Activated CD4-positive, alpha-beta memory T cell treated with anti-CD3 and anti-CD28 coated beads, Interleukin-2, amount 10 ng/mL, durations not matched to agents 7 days and 5 days (primary cell): ENCODE measurements at places on chromosomes 4 and X. TPM values are rescaled to one million over a fixed set of nuclear protein-coding genes. Genes with fewer than 3 reads are reported as not detected.

CSAG3 gene
- total RNA-seq = not detected

RHOXF2 gene
- total RNA-seq = not detected

DGKK gene
- not detected for total RNA-seq

KLKB1 gene
- not detected for total RNA-seq

NPNT gene
- not detected for total RNA-seq

UGT2B11 gene
- total RNA-seq = not detected

GRCh38 chrX:55220119-55220794 lies at the start of gene PAGE5:
Gene PAGE5 (plus strand): TSS chrX:55220346. CDS start chrX:55221383, 1,037 bp downstream.
- no peak for DNase-seq

DNA sequence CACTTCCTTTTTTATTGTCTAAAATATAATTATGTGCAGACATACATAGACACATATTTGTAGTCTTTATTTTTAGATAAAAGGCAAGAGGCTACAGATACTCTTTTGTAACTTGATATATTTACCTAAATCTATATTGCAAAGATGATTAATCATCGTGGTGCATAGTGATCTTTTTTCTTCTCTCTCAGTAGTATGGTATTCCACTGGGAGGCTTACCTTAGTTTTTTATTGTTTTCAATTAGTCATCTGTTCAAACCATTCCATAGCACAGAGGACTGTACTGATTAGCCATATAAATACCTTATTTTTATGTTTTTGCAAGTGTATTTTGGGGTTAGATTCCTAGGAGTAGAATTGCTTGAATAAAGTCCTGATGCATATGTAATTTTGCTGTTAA lies 619.7 kb downstream of the GRXCR1 start:
- no peak for DNase-seq

DNA sequence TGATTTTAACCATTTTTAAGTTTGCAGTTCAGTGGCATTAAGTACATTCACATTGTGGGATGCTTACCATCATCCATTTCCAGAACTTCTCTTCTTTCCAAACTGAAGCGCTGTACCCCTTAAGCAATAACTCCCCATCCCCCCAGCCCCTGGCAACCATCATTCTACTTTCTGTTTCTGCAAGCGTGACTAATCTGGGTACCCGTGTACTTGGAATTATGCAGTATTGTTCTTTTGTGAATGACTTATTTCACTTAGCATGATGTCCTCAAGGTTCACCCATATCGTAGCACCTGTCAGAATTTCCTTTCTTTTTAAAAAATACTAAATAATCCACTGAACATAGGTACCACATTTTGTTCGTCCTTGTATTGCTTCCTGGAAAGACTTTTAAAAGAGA lies 32.9 kb downstream of the USP9X start:
- DNase-seq = peak; percentile 50

GRCh38 chrX:72479324-72480274 lies 93.0 kb downstream of the HDAC8 start:
- DNase-seq = no peak

DNA sequence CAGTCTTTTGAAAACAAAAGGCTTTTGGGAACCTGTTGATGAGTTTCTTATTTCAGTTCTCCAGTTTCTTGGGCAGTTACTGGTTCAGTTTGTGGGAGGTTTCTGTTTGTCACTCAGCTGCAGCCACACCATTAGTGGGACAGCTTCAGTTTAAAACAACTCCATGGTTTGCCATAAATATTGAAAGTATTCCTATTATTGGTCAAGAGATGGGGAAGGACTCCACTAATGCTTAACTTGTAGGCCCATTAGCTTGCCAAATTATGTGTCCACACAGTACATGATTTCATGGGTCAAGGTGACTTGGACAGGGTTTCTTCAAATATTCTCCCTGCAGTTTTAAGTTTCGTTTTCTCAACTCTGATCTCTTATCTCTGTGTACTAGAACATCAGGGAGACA lies 15.5 kb upstream of the ASIC5 start:
- DNase-seq = no peak

GRCh38 chr4:158996669-158997074 lies 106.2 kb upstream of the RAPGEF2 start:
- DNase-seq = no peak

DNA sequence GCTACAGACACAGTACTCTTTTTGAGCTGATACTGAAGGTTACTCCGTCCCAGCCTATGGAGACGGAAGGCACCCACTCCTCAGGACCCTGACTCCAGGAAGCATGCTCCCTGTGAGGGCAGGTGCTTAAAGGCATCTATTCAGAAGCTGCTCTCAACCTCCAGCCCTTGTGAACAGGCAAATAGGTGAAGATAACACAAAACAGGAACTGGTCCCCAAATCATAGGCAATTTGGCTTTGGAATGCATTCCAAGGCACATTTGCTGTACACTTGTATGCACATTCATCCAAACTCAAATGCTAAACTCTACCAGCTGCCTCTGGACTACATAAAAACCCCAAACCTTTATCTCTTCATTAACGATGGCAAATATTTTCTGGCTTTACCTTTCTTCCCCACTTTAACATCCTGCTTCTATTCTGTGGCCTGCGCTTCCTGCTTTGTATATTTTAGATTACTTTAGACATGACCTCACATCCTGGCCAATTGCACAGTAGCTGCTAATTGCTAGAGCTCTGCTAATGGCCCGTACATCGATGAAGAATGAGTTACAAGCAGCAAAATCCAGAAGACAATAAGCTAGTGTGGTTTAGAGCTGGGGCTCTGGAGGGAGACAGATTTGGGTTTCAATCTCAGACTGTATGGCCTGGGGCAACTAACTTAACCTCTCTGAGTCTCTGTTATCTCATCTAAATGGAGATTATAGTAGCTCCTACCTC lies 3.2 kb downstream of the SEL1L3 start:
- peak; percentile 62 for DNase-seq

DNA sequence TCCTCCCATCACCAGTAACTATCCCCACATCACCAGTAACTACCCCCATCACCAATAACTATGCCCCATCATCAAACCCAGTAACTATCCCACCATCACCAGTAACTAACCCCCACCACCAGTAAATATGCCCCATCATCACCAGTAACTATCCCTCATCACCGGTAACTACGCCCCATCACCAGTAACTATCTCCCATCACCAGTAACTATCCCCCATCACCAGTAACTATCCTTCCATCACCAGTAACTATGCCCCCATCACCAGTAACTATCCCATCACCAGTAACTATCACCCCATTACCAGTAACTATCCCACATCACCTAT lies 2.9 kb downstream of the ASMTL start:
- DNase-seq = peak; percentile 14

DNA sequence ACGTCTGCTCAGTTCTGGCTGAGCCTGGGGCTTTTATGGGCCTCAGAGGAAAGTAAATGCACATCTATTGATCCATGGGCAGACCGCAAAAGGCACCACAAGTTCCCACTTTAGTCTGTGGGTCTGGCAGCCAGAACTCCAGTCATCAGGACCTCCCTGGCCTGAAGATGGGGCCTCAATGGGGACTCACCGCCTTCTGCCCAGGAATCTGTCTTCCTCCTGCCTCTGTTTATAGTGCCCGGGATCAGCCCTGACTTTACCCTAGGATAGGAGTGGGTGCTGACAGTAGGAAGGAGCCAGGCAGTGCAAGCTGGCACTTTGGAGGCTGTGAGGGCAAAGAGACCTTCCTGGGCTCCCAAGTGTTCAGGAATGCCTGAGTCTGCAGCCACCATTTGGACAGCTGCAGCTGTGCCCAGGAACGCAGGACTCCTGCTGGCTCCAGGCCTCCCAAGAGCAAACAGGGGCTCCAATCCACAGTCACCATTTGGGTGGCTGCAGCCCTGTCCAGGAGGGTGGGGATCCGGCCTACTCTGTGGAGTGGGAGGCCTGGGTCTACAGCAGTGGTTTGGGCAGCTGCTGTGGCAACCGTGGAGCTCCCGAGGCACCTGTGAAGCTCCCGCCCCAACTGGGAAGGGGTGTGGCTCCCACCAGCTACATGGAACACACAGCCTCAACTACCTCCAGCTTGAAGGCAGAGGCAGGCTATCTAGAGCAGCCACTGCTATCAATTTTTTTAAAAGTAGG lies 1440.9 kb upstream of the ADGRL3 start:
- DNase-seq = no peak

- DNase-seq = no peak
These were observed 58.1 kb downstream of the NBDY start for GRCh38 chrX:56786889-56787733.
